T-helper 22 cell (primary cell): ENCODE measurements at places on chromosomes 12 and 14.

GRCh38 chr12:90253136-90253535 lies 544.5 kb upstream of the ATP2B1 start:
- DNase-seq = no peak

DNA sequence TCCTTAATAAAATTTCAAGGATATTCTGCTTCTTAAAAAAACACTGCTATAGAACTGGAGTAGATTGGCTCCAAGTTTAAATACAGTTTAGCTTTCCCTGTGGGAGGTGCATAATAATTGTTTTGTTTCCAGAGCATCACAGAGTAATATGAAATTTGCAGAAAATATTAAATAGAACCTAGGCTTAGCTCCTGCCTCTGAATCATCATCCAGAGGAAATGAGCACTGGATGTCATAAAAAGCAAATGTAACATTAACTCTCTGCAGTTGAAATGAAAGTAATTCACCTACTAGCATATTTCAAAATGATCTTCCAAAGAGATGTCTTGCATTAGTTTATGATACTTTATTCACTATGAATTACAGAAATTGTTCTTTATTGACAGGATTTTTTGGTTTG lies 769.8 kb downstream of the C12orf50 start:
- DNase-seq = no peak

DNA sequence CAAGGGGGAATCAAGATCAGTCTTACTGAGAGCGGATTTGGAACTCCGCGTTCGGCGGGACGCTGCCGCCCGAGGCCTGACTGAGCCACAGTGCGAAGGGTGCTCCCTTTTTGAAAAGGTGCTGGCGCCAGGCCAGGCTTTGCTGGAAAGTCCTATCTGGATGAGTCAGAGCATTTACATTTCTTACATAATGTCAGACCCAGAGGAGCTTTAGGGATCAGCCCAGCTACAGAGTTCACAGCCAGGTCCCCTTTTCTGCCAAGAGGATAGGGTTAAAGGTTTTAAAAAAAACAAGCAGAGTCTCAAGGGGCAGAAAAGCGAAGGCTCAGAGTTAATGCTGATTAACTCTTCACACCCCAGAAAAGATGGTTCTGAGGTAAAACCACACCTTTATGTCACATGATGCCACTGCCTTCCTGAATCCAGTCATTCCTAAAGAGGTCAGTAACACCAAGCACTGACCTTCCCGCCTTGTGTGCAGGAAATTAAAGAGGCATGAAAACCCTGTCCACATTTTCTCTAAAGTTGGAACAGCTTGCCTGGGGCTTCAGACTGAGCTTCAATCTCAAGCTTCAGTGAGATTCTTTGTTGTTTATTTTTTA lies 11.7 kb upstream of the FBXL14 start:
- no peak for DNase-seq

- DNase-seq = no peak
These were observed 212.4 kb downstream of the EGLN3 start for GRCh38 chr14:33738491-33738890.

GRCh38 chr12:117067016-117067415 lies 32.2 kb downstream of the TESC start:
- no peak for DNase-seq

DNA sequence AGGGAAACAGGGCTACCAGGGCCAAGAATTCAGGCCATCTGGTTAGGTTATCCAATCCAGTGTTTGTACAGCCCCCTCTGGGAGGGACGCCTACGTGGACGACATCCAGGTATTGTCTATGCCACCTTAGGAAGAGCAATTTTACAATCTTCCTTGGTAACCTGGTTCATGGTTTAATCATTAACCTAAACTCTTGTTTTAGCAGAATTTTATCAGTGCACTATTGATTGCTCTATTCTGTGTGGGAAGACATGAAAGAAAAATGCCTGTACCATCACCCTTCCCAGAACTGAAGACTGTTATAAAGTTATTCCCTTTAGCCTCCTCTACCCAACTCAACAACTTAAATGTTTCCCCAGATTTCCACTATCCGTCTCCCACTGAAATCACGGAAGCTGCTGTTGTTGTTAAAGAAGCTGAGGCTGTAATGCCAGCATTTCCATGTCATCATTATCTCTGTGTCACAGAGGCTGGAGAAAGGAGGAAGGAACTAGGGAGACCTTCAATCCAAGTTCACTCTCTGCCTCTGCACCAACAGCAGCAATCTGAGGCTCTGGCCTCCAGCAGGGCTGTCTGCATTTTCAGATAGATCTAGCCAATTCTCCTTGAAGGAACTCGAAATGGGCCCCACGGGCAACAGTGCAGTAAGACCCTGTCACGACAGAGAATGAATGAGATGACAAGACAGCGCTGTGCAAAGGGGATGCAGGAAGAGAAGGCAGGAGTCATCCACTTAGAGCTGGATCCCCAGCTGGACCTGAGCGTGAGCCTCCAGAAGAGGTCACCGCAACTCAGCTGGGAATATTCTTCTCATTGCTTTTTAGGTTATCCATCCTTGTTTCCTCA lies 183.4 kb upstream of the GZMB start:
- DNase-seq = no peak

DNA sequence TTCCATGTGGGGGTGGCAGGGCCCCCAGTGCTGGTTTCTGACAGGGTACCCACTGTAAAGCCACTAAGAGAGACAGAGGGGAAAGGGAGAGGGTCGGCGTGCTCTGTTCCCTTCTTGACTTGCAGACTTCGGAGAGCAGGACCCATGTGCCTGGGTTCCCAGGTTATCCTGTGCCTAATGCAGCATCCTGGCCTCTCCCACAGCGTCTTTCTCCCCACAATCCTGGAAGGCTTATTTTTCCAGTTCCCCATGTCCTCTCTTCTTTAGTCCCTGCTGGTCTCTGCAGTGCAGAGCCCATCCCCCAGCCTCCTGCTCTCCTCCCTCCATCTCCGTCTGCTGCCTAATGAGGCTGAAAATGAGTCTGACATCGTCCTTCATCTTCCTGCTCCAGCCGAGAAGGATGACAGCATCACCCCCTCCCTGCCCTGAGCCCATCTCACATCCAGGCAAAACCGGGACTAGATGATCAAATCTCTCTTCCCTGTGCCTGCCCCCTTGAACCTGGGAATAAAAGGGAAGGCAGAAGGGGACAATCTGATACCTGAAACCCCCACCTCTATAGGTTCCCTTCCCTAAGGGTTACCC lies 15.1 kb downstream of the CALCOCO1 start:
- no peak for DNase-seq

- no peak for DNase-seq
These were observed 31.5 kb downstream of the CFL2 start for GRCh38 chr14:34682787-34683321.

DNA sequence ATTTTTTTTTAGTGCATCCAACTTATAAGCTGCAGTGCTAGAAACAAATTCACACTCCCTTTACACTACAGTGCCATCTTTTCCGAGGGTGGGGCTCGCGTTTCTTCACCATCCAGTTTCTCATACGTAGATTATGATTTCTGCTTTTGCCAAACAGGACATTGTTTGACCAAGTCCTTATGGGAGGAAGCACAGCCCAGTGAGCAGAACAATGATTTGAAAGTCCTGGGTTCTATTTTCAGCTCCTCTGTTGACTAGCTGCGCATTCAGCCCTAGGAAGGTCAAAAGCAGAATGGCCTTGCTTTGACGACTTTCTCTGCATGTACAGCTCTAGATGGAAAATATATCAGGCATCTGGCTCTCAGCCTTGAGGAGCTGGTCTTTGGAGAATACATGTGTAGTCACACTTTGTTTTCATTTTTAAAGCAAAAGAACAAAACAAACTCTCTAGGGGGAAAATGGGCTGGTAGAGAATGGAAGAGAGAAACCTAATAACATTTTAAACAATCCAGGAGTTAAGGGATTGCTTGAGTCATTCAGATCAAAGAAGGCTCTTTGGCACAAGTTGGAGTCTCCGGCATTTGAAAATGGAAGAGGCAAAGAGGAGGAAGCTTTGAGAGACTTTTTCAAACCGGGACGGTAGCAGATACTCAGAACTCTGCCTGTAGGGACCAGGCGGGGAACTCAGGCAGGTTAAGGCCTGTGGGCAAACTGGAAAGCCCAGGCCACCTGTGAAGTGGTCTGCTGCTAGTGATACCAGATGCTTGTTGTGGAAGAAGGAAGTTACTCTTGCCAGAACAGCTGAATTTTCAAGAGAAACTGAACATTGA lies 257.3 kb upstream of the PLEKHG7 start:
- no peak for DNase-seq

- DNase-seq = no peak
These were observed 4.6 kb downstream of the FOXN4 start for GRCh38 chr12:109304485-109304884.

DNA sequence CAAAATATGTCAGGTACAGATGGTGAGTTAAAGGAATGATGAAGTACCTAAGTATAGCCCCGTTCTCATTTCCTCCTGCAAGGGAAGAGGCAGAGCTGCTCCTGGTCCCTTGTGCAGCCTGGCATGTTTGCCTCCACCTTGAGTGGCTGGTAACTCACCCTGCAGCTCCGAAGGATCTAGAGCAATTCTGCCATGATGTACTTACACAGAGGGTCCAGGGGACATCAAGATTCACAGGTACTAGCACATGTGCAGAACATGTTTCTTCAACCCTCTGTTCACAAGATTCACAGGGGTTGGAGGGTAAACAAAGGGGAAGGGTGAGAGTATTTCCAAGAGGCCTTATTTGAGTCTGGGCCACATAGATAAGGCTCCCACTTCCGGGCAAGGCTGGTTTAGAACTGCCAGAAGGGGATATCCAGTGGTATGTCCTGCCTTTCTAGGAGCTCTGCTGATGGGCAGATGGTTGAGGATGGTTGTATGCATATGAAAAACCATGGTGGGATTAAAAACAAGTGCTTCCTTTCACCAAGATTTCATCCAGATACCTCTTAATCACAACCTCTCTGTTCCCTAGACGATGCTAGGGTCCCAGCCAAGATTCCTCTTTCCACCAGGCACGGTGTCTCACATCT lies 7.7 kb downstream of the DCTN2 start:
- no peak for DNase-seq
